ENCODE measurements at places on chromosomes 1 and 21.

DNA sequence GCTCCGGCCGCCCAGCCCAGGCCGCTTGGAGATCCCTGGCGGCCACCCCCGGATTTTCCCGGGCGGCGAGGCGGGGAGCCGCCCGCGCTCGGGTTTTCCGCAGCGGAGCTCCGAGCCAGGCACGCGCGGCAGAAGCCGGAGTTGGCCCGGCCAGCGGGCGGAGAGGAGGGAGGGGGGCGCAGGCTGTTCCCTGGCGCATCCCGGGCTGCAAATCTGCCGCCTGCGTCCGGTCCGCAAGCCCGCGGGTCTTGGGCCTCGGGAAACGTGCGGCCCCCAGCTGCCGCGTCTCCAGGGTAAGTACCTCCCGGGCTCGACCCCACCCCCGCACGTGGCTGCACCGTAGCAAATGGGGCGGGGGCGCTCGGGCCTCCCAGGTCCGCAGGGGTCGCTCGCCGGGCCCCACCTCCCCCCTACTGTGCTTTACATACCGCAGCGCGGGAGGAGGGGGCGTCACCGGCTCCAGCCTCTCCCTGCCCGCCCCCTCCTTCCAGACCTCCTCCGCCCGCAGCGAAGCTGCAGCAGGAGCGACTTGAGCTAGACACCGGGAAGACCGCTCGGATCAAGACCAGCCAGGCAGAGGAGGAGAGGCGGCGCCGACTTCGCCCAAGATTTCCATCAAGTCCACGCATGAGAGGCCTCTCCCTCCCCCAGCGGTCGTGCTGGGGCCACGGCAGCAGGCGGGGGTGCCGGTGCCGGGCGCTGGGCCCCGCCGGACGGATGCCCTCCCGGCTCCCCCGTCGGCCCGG, 1.6 kb downstream of the TMEM200B start:
- peak; percentile 80 for DNase-seq

GRCh38 chr1:24742090-24742938, 2.9 kb upstream of the CLIC4 start:
- DNase-seq = peak; percentile 29

GRCh38 chr1:1438531-1439381, 3.3 kb downstream of the VWA1 start:
- DNase-seq = no peak

DNA sequence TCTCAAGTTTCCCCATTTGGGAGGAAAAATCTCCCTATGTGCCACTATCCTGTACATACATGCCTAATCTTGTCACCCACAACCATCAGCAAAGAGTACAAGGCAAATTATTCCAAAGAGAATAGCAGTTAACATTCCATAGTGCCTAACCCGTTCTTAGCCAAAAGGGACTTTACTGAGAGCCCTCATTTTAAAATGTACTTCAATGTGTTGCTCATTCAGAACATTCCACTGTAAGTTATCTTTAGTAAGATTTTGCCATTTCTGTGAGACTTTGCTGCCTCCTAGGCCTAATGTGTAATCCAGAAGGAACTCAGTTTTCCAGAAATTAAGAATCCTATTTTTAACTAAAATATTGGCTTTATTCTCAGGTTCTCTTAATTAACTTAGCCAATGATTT, 11.3 kb upstream of the MRPL55 start:
- no peak for DNase-seq

- DNase-seq = peak; percentile 34
Observed at GRCh38 chr1:39178541-39179431, 25.7 kb upstream of the MACF1 start.

GRCh38 chr1:180572760-180573159, 14.0 kb downstream of the OVAAL start:
- DNase-seq = no peak

DNA sequence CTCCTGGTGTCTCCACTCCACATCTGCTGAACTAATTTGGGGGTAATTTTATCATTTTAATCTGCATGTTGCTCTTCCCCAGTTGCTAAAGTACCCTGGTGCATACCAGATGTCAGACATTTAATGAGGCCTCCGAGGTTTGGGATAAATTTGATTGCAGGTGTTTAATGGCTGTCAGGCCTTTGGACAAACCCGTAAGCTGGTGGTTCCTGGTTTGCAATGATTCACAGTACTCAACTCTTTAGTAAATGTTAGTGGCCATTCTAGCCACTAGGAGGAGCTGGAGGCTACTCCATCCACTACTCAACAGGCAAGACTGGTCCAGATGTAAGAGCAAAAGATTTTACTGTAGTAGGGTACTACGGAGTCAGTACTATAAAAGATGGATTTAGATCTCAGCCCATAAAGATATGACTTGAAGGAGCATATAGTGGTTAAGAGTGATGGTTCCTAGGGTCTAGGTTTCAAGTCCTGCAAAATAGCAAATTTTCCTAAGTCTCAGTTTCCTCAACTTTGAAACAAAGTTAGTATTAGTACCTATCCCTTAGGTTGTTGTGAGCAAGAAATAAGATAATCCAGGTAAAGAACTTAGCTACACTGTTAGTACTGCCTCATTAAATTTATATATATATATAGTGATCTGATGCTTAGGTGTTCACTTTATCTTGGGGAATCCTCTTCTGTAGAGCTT, 132.8 kb downstream of the SNX7 start:
- peak; percentile 17 for DNase-seq

DNA sequence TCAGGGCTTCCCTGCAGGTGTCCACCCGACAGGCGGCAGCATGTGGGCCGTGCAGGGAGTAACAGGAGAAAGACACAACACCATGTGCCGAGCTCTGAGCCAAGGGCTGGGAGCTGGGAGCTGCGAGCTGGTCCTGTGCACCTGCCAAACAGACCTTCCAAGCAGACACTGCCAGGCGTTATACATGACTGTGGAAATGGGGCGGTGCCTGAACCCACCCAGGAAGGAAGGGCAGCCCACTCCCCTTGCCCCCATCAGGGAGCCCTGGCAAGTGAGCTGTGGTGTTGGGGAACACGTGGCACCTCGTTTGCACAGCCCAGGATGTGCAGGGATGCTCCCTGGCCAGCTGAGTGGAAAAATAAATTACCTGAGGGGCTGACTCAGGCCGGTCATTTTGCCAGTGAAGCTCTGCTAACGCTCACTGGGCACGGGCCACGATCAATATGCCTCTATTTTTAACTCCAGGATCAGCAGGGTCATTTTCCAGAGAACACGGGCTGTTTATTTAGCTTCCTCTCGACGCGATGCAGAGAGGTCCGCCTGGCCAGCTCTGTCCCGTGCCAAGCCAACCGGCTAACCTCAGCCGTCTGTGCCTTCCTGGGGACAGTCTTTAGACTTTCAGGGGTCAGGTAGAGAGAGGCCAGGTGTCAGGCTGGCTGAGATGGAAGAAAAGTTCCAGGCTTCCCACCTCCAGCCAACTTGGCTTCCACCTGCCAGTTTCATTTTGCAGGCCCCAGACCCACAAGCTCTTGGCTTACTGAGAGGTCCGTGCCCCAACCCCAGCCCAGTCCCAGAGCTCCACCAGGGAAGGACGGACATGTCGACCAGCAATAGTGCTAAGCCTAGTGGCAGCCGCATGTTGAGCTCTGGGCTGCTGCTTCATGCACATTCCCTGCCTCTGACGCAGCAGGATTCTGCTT, 196.7 kb upstream of the VAMP3 start:
- no peak for DNase-seq

DNA sequence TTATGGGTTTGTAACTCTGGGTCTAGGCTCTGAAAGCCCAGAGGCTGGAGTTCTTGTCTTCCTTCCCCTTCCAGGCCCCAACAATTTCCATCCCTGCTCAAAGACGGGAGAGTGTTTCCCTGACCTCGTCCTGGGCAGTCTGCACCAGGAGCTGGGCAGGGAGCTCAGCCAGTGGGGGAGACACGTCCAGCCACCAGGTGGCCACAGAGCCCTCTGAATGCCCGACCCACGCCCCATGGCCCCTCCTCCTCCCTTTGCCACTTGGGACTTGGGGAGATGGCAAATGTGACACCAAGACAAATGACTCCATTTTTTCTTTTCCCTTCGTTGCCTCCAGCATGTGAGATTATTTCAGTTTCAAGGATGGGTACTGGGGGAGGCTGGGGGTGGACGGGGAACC, 159.9 kb upstream of the AJAP1 start:
- no peak for DNase-seq

- DNase-seq = no peak
Observed at GRCh38 chr1:248165186-248165585, 9.4 kb upstream of the OR2M2 start.

GRCh38 chr1:65360648-65361047, 51.3 kb downstream of the DNAJC6 start:
- DNase-seq = no peak

- no peak for DNase-seq
Observed at GRCh38 chr1:156062189-156062588, 1.2 kb downstream of the RAB25 start.

- no peak for DNase-seq
Observed at GRCh38 chr1:20684050-20684620, 23.0 kb upstream of the DDOST start.

DNA sequence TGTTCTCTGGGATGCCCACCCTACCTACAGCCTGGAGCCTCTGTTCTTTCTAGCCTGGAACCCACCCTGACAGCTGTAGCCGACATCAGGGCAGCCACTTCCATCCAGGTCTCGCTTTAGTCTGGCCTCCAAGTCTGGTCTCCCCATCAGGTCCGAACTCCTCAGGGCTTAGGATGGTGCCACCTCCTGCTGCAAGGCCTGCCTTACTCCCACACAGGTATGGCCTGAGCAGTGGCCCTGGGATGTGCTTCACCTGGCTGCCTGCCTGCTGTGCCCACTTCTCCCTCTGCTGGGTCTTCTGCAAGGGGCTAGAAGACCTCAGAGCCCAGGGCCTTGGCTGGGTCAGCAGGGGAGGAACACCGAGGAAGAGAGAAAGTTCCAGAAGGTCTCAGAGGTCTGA, 35.7 kb upstream of the MAGOH start:
- no peak for DNase-seq

DNA sequence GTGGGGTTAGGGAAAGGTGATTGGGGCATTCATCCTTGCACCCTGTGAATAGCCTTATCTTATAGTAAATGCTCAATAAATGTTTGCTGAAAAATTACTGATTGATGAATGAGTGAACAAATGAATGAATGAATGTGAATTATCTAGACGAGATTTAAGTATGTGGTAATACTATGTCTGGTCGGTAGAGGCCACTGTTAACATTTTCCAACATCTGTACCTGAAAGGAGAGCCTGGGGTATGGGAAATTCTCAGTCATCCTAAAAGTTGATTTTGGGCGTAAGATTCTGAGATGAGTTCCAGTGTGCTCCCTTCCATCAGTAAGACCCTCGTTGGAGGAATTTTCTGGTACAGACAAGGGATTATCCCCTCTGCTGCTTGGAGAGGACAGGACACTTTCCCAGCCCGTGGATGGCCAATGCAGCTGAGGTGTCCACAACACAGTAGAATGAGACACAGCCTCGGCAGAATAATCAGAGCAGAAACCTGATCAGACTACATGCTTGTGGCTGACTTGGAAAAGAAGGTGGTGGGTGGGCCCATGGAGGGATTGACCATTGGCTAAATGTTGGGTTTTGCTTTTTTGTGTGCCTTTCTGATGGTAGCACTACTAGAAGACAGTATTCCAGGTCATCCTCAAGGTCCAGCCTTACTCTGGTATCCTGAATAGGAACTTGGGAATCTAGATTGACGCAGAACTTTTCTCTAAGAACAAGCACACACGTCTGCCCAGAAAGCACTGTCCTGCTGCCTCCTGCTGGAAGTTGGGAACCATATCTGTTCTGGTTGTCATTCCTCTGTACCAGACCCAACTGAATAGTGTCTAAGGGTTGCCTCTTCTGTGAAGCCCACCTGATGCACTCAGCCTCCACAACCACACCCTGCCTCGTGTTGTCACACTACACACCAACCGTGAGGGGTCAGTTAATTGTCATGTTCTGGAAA, 262.0 kb downstream of the TNR start:
- DNase-seq = peak; percentile 19

DNA sequence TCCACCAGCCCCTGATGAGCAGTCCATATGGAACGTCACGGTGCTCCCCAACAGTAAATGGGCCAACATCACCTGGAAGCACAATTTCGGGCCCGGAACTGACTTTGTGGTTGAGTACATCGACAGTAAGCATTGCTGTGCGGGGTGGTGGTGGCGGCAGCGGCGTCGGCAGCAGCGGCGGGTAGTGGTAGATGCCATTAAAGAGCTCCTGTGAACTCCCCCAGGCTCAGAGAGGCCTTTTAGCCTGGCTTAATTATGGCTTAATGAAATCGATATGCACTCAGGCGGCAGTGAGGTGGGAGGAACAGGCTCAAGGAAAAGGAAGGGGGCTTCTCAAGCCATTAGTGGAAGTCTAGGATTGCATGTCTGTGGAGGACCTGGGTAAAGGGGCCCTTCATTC, 41.9 kb upstream of the CNTN2 start:
- DNase-seq = no peak

DNA sequence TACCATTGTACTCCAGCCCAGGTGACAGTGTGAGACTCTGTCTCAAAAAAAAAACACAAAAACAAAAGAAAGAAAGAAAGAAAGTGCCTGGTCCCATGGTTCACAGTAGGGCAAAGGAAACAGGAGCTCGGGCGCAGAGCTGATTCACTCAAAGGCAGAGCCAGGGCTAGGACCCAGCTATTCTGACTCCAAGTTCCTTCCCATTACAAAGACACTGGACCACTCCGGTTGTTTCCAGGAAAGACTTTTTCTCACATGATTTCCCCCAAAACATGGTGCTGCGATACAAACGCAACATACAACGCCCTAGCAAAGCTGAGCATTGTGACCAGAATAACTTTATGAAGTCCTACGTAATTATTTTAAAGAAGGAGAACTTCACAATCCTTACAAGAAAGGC, 10.7 kb downstream of the ABCG1 start:
- no peak for DNase-seq

- DNase-seq = no peak
Observed at GRCh38 chr21:35168735-35169134, 119.6 kb upstream of the RUNX1 start.

DNA sequence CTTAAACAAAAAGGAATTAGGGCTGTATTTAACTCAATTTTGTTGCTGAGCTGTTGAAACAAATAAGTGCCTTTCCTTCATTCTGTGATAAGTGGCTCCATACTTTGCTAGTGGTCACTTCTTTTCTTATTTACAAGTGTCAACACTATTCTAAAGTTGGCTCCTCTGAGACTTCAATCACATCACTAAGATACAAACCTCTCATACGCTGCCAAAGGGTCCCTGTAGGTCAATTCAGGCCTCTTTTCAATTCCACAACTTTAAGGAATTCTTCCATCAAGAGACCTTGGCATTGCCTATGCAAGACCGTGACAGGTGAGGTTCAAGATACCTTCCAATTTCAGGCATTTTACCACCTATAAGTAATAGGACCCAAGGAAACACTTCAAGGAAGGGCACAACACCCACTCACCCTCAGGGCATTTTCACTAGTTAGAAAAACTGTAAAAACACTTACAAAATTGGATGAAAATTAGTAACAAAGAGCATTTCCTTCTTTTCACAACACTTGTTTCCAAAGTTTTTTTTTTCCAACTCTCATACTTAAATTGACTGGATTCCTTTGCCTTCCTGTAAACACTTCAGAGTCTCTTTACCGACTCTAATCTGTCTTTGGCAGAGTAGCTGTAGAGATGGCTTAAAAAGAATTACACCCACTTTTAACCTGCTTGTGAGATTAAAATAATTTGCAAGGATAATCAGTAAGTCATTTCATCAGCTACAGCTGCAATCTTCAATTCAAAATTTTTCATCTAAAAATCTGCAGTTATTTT, 24.5 kb downstream of the SERBP1 start:
- DNase-seq = no peak

GRCh38 chr21:36606983-36607325, 92.0 kb upstream of the SIM2 start:
- no peak for DNase-seq

Data from right kidney (tissue), 9 donors.